ENCODE measurements at places on chromosomes 3 and 15.

DNA sequence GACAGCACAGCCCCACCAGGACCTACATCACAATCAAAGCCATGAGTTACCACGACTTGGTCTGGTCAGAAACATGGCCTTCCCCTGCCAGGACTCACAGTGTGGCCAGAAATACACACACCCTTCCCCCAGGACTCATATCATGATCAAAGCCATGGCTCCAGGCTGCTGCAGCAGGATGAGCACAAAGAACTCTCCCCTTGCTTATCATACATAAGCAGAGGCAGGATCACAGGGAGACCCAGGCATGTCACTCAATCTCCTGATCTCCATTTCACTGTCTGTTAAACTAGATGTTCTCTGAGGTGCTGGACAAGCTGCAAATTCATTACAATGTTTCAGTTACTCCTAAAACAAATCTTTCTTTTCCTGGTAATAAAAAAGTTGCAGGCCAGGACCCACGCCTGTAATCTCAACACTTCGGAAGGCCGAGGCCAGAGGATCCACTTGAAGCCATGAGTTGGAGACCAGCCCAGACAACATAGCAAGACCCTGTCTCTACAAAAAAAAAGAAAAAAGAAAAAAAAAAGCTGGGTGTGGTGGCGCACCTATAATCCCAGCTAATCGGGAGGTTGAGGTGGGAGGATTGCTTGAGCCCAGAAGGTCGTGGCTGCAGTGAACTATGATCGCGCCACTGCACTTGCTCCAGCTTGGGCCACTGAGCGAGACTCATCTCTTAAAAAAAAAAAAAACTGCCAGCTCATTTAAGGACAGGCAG lies 1.2 kb downstream of the PFKFB4 start:
- no peak for DNase-seq

DNA sequence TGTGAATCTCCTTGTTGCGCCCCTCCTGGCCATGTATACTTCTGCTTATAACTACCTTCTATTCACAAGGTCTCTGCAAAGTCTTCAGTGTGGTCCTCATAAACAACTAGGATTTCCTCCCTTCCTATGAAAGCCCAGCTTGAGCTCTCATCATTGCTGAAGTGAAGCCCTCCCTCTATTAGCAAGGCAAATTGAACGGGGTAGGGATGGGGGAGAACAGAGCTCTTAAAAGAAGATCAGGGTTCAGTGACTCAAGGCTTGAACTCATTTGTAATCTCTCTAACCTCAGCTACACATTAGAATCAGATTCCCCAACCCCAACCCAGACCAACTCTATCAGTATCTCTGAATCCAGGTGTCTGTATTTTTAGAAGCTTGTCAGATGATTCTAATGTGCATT lies 88.3 kb upstream of the ST8SIA2 start:
- no peak for DNase-seq

- no peak for DNase-seq
Observed at GRCh38 chr3:48788544-48789162, 59.0 kb downstream of the PRKAR2A start.

GRCh38 chr3:106824856-106825255 lies 552.4 kb upstream of the CCDC54 start:
- peak; percentile 63 for DNase-seq

GRCh38 chr3:66428733-66429132 lies 72.1 kb downstream of the LRIG1 start:
- peak; percentile 99 for DNase-seq

- DNase-seq, result no peak
Observed at GRCh38 chr15:40438712-40439111, 2.0 kb upstream of the BAHD1 start.

GRCh38 chr3:53231532-53232511 lies 24.0 kb downstream of the TKT start:
- DNase-seq, result no peak

DNA sequence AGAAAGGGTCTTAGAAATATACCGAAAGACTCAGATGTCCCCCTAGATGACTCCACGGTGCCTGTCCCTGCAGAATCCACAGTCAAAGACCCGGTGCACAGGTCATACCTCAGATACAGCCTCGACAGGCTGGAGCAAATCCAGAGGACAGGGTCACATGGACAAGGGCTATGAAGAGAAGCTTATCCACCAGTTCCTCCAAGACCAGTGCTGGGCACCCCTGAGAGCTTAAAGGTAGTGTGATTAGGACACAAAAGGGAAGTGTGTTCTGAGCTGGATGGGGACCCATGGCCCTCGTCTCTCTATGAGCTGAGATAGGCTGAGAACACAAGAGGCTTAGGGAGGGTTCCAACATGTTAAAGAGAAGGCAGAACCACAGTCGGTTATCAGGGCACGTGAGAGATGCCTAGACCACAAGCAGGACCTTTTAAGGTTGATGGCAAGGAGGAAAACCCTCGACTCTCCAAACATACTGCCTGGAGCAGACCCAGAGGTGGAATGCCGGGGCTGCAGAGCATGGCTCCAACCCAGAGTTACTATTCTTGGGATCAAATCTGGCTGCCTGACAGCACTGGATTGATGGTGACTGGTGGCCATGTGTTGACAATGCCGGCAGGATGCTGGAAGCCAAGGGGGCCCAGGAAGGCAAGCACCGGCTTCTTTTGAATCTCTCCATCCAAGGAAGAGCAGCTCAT lies 46.9 kb downstream of the ADCY5 start:
- DNase-seq, result no peak

DNA sequence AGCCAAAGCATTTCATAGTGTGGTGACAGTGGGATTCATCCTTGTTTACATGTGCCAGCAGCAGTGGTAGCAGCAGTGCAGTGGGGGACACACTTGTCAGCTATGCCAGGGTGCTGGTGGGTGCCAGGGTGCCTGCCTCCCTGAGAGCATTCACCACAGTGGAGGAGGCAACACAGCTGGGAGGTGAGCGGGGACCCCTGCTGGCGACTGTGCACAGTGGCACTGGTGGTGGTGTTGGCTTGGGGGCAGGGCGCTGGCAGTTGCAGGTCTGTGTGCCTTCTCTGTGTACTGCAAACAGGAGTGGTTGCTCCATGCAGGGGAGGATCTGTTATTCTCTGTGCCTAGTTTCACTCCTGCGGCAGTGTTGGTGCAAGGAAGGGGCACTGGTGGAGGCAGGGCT lies 41.2 kb downstream of the CEP63 start:
- no peak for DNase-seq

- DNase-seq, result peak; percentile 19
Observed at GRCh38 chr3:122395582-122395981, 11.6 kb downstream of the FAM162A start.

Measured in fibroblast of villous mesenchyme (primary cell).